ENCODE measurements at places on chromosomes 2 and 18. TPM values are rescaled to one million over a fixed set of nuclear protein-coding genes. Genes with fewer than 3 reads are reported as not detected.
A peak's percentile ranks its signal among the peaks of the same experiment; 100 is the strongest.

GRCh38 chr2:200172944-200173581, 133.4 kb upstream of the SPATS2L start:
- DNase-seq: peak; percentile 77

DNA sequence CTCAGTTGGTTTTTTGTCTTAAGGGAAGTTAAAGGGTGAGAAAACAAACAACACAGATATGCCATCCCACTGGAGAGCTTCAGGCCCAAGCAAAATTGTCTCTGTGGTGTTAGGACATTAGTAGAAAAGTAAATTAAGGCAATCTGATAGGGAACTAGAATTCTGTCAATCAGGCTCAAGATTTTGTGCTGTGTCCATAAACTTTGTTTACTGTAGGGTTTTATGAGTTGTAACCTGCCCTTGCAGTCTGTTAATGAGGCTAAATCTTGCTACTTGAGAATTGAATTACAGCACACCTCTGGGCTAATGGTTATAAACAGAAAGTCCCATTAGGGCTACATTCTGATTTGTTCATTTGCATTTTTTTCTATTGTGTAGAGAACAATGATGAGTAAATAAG, 78.0 kb upstream of the OTX1 start:
- DNase-seq: no peak

DNA sequence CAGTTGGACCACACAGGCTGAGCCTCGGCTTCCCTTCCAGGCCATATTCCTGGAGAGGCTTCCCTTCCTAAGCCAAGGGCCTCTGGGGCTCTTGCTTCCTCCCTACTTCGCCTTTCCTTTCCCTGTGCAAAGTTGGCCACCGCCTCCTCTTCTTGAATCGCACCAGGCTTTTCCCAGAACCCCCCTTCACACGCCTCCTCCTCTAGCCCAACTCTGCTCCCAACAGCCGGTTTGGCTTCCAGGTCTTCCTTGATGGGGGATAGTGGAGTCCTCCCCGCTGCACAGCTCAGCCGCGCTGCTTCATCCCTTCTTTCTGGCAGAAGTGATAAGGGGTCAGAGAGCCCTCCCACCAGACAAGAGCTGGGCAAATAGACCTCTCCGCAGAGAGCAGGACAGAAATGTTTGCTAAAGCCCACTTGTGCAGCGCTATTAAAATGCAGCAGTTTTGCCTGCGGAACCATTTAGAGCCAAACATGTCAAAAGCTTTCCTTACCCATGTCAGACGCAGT, 56.4 kb downstream of the SNORC start:
- DNase-seq: no peak

- DNase-seq: no peak
Observed at GRCh38 chr2:152098496-152099366, at the start of gene CACNB4. Gene CACNB4, minus strand, starts transcription at chr2:152099044.

DNA sequence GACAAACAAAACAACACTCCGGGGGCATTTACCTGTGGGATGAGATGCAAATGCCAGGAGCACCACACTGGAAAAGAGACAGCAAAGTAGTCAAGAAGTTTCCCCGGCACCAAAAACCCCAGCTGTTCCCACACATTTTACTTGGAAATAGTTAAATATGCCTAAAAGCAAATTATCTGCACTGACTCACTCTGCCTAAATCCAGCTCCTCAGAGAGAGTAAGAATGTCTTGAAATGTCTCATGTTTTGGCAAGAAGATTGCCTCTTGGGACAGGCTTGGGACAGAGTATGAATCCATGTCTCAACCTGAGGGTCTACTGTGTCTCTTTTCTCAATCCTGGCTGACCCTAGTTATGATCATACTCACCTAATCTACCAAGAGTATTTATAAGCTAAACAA, 87.5 kb upstream of the RIOK3 start:
- peak; percentile 38 for DNase-seq

DNA sequence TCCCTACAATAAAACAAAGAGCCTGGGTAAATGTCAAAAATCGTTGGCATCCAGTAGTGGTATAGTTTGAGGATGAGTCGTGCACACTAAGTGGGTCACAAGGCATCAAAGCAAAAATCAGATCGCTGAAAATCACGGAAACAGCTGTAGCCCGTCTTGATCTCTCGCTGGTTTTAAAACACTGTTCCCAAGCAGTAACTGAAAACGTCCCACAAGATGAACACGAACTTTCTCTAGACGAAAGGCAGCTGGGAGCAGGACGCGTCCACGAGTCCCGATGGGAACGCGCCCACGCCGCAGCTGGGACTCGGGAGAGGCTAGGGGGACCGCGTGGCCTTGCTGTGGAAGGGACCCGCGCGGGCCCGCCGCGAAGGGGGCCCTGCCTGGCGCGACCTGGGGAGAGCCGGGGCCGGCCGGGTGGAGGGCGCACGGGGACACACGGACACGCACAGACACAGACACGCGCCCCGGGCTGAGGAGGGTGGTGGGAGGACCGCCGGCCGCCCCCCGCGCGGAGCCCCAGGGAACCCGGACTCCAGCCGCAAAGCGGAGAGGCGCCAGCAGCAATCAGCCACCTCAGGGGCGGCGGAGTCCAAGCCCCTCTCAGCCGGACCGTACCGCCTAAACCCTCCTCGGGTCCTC, 651 bp downstream of the STK17B start:
- DNase-seq: peak; percentile 71

Gene SCYGR4
- total RNA-seq: not detected

Gene ASPRV1
- total RNA-seq: under 0.01 TPM

GRCh38 chr18:62992877-62993365, 277.6 kb downstream of the PHLPP1 start:
- DNase-seq: no peak

DNA sequence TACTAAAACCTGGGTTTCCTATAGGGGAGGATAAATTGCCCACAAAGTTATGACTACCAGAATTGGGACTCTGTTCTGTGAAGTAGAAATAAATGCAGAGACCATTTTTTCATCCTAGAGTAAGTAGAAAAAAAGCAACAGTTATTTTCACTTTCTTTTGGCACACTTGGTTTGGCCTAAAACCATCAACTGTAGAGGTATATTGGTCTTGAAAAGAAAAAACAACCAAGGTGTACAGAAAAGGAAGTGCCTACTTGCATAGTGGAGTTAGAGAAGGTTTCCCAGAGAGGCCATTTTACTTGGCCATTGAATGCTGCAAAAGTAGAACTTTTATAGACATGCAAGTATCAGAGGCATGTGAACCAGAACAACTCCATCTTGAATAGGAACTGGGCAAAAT, 89.4 kb upstream of the TACR1 start:
- DNase-seq: no peak

Gene CLHC1
- 14.8 TPM for total RNA-seq

GRCh38 chr18:23452347-23452727, 750 bp upstream of the RIOK3 start:
- DNase-seq: no peak

DNA sequence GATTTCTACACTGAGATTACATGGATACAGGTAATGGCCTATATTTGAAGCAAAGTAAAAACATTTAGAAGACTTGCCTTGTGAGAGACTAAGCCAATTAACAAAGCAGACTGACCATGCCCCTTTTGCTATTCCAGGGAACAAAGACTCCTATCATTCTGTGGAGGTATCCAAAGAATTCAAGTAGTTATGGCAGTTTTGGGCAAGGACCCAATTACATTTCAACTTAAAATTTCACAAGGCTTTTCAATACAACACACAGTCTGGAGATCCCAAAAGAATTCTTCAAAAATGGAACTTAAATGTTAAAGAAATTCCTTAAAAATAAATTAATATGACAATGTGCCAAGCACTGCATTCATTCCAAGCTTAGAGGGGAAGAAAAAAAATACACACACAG, 109.2 kb upstream of the CHRNA1 start:
- DNase-seq: no peak

GRCh38 chr2:218960309-218961165, 1.1 kb downstream of the CDK5R2 start:
- DNase-seq: no peak

- DNase-seq: no peak
Observed at GRCh38 chr2:240189686-240190085, 49.2 kb upstream of the OTOS start.

GRCh38 chr2:59462422-59463197, 1090.8 kb downstream of the BCL11A start:
- DNase-seq: no peak

DNA sequence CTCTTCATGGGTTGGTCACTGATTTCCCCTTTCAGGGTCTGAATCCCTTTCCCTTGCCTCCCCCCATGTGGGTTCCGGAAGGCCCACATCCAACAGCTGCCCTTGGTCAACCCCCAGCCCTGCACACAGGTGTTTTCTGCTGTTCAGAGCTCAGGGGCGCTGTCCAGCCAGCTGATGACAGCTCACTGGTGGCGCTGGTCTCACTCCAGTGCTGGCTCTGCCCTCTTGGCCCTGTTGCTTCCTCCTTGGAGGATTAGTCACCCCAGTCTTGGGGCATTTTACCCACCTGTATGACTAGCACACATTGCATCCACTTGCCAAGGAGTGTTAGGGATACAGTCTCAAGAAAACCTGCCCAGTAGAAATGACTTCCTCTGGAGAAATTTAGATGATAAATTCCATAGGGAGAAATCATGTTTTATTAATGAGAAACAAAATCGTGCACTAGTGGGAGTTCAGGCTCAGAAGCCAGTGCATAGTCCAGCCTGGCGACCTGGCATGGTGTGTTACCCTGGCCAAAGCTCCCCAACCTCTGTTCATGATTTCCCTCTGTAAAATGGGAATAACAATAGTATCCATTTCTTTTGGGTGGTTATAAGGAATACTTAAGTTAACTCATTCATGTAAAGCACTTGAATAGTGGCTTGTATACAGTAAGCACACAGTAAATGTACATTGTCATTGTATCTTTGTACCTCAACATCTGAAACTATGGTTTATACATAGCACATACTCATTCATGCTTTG, 21.6 kb downstream of the CRIM1 start:
- DNase-seq: no peak

DNA sequence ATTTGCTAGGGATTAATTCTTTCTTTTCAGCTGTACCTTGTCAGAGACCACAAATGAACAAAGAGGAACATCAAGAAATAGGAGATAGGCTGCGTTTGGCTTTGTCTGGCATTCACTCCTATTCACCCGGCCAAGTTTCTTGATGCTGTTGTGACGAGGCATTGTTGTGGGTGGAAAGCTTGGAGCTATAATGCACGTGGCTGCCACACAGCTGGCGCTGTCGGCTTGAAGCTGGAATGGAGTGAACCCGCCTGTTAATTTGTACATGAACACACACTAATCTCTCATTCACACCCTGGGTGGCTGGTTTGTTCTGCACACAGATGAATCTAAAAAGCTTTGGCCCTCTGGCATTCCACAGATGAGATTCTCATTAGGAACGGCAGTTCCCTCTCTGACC, 274.9 kb upstream of the GYPC start:
- no peak for DNase-seq

DNA sequence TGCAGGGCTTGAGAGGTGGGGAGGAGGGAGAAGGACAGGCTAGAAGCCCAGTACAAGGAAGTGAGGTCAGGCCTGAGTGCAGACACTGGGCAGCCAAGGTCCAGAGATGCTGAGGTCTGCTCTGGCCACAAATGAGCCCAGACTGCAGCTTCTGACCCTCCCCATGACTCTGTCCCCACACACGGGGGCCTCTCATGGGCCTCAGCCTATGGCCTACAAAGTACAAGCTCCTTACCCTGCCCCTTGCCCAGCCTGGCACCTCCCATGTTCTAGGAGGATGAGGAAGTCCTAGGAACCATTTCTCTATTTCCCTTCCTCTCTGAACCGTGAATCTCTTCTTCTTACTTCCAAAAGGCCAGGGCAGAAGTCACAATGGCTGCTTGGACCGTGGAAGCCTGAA, 193.8 kb downstream of the ANKRD30B start:
- no peak for DNase-seq

- no peak for DNase-seq
Observed at GRCh38 chr2:73593680-73594079, 48.5 kb downstream of the NAT8 start.

Gene C2orf92
- total RNA-seq: 2.6 TPM

GRCh38 chr2:20486571-20486970, 39.7 kb downstream of the RHOB start:
- no peak for DNase-seq

Data from fibroblast of villous mesenchyme (primary cell).